Left colon (tissue), 2 donors: ENCODE measurements at places on chromosomes 2 and 18. TPM values are rescaled to one million over a fixed set of nuclear protein-coding genes. Genes with fewer than 3 reads are reported as not detected.

- no peak for DNase-seq
Observed at GRCh38 chr2:45406621-45407020, 204.4 kb downstream of the SRBD1 start.

- DNase-seq = no peak
Observed at GRCh38 chr2:215921895-215922294, 91.5 kb downstream of the MREG start.

DNA sequence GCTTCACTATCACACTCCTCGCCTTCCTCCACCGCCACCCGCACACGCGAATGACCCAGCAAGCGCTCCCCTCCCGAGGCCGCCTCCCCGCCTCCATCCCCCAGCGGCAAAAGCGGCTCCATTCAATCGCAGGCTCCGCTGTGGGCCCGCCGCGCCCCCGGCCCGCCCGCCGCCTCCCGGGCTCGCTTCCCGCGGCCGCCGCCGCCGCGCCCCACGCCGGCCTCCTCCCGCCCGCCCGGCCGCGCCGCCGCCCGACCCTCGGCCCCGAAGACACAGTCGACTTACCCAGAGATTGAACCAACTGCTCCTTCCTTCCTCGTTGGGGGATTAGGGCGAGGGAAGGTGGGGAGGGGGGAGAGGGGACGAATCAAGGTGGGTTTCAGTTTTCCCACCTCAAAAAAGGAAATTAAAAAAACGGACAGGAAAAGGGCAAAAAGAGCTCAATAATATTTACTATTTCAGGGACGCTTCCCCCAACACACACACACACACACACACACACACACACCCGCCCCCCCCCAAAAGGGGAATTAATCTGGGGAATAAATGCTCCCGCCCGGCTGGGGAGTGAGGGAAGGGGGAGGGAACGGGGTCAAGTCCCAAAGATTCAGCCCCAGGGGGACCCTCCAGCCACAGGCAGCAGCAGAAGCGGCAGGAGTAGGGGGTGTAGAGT is 743 bp downstream of the XPO1 start:
- DNase-seq = no peak

GRCh38 chr2:201208563-201209252 is 25.8 kb downstream of the CASP10 start:
- peak; percentile 28 for DNase-seq

GRCh38 chr18:3451989-3452749 is 2.2 kb downstream of the TGIF1 start:
- peak; percentile 85 for DNase-seq

GRCh38 chr2:127067620-127068350 is 39.2 kb downstream of the BIN1 start:
- DNase-seq = peak; percentile 80

DNA sequence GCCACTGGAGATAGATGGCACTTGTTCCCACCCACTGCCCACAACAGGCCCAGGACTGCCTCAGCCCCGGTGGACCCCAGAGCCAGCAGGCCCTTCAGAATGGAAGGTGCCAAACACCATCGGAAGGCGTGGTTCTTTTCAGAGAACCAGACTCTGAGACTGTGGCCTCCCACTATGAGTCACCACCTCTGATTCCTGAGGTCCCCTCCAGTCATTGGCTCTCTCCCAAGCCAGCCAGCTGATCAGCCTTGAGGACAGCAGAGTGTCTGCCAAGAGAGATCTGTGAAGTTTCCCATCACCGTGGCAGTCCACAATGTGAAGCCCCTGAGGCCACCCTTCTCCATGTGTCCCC is 10.4 kb upstream of the MAP3K2 start:
- peak; percentile 92 for DNase-seq

DNA sequence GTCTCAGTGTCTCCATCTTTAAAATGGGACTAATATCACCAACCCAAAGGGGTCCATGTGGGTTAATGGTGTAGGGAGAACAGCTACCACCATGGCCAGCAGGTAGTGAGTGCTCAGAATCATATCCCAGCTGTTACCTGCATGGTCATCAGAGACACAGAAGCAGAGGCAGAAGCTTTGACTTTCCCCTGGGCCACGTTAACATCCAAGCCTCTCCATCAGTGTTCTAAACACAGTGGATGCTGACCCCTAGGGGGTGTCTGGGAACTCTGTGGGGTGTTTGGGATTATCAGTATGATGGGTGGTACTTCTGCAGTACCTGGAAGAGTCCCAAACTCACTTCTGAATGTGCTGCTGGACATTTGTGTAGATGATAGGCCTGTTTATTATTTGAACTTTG is 93.6 kb downstream of the GYPC start:
- DNase-seq = no peak

DNA sequence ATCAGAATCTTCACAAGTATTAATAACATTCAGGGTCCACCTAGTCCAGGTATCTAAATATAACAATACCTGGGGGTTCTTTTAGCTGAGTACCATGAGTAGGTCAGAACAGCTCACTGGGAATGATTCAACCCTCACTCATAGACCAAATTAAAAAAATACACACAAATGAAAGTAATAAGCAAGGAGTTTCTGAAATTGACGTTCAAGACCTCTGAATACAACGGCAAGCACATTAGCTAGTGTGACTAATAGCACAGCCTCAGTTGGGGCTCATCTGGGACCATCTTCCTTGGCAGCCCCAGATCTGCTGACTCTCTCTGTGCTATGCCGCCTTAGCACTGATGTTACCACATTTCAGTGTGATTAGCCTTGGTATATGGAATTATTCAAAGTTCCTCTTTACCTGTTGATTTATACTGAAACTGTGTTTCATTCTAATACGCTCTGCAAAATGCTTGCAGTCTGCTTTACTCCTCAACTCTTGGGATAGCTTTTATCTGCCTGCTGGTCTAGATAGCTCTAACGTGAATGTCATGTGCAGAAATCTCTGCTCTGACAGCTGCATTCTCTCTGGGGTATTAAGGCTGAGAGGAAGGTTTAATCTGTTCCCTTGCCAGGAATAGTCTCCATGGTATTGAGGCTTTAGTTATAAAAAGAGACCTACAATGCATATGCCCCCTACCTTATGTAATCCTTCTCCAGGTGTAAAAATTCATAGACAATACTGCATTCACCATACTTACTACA is 153.3 kb downstream of the METTL4 start:
- DNase-seq = no peak

- no peak for DNase-seq
Observed at GRCh38 chr18:11902522-11903292, 5.4 kb downstream of the MPPE1 start.

GRCh38 chr2:120878970-120879369 is 143.3 kb downstream of the GLI2 start:
- DNase-seq = no peak

- DNase-seq = no peak
Observed at GRCh38 chr2:3741867-3742602, 38.7 kb downstream of the DCDC2C start.

GRCh38 chr2:64932371-64933216 is 56.6 kb upstream of the SLC1A4 start:
- no peak for DNase-seq

- DNase-seq = no peak
Observed at GRCh38 chr2:195456771-195457170, 200.3 kb upstream of the SLC39A10 start.

DNA sequence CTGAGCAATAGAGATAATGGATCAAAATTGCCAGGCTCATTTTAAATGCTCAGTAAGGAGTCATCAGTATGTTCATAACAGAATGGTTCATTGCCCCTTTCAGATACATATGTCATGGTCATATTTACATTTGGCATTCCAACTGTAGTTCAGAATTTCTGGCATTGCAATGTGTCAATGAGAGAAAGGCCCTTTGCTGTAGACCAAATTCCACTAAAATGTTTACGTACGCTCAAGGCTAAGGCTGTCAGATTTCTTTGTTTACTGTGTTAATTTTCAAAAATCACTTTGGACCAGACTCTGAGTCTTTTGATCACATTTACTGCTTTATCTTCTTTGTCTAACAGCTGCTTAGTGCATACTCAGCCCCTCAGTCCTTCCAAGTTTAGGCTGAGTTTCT is 213.5 kb downstream of the PIK3C3 start:
- no peak for DNase-seq

GRCh38 chr2:197972061-197972460 is 167.7 kb downstream of the PLCL1 start:
- no peak for DNase-seq

DNA sequence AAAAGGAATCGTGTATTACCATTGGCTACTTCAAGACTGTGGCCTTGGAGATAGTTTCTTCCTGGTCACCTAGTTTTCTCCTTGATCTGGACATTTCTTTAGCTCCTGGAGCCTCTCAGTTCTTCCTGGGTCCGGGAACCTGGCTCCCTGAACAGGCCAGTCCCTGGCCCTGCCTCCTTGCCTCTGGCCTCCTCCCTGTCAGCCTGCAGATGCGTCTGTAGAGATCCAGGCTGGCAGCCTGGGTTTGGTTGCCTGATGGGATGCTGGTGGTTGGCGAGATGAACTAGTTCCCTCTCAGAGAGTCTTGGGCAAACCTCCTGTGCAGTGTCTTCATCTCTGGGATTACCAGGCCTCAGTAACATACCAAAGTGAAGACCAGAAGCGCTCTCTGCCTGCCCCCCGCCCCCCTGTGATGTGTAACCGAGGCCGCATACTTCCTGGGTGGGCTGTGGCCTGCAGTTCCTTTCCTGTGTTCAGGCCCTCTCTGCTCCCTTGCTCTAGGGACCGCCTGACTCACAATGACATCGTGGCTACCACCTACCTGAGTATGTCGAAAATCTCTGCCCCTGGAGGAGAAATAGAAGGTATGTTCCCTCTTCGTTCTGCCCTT is 85.4 kb downstream of the DYSF start:
- no peak for DNase-seq

DNA sequence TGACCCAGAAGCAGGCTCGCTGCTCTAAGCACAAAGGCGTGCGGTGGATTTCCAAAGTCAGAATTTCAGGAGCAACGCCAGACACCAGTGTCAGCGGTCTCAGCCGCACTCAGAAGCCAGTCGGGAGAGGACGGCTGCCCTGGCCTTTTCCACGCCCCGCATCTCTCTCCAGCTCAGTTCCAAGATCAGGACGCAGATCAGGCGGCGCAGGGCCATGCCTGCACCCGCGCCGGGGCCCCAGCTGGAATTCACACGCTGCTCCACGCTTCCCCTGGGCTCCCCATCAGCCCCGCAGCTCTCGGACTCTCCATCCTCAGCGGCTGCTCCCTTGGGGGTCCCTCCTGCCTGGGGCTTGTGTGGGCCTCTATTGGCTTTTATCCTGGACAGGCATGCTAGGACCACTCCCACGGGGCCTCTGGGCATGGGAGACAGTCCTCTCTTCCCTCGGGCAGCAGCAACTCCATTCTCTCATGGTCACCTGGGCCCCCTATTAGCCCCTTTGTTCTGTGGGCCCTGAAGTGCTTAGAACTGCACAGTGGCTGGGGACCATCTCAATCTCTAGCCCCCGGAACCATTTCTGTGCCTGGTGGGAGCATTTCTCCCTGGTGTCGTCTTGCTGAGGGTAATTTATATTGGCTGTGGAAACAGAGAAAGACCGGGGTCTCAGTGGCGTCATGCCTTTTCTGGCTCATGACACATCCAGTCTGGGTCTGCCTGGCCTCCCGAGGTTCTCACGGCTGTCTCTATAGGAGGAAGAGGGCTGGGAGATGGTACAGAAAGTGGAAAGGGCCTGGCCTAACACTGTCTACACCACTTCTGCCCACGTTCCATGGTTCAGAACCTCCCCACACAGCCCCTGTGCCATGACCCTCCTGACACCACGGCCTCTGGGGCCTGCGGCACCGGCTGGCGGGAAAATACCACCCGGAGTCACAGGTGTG is 14.9 kb upstream of the TMEM18 start:
- no peak for DNase-seq

DNA sequence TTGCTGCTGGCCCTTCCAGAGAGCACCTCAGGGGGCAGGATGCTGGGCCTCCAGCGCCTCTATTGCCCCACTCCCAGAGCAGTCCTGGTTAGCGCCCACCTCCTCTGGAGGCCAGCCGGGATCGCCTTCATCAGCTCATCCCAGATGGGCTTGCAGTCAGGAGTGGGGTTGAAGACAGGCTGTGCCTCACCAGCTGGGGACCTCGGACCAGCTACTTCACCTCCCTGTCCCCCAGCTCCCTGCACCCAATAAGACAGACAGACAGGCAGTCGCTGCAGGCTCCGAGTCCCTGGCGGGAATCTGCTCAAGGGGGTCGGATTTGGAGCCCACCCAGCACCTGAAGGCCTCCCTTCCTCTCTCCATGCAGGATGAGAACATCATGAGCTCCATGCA is 18.9 kb upstream of the FAHD2A start:
- DNase-seq = no peak

DNA sequence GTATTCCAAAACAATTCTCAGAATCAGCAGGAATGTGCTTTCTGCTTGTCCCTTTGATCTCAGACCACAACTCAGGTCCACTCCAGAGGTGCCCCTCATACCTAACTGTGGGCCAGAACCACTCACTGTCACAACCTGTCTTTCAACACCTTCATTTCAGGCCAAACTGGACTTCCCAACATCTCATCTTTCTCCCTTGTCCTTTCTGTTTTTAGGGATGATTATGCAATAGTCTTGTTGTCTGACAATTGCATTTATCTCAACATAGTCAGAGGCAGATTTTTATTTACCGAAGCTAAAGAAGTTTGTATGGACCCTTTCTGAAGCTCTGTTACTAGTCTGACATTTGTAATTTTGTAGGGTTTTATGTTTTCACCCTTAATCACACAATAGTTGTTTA is 95.9 kb downstream of the EPHA4 start:
- no peak for DNase-seq

DNA sequence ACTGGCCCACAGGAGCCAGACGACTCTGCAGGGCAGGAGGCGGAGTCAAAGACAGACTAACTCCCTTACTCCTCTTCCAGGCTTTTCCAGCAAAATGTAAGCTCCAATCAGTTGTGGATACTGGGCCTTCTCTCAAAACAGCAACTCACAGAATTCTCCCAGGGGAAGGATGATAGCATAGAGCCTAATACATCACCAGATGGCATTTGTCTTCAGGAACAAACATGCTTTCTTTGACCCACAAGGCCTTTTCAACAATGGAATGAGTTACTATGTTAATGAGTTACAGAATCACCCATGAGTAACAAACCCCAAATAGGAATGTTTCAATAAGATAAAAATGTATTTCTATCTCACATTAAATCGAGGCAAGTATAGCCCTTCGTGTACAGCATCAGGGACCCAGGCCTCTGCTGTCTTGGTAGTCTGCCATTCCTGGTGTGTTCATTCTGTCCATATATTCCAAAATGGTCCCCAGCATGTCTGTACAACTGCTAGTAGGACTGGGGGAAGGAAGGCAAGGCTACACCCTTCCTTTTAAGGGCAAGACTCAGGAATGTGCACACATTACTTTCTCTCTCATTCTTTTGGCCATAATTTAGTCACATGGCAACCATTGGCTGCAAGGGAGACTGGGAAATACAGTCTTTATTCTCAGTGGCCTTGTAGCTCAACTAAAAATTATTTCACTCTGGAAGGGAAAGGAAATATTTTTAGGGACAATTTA is 76.4 kb downstream of the BOD1L2 start:
- no peak for DNase-seq

RBM43 gene
- total RNA-seq = 3.1 TPM

HES6 gene
- 54.8 TPM for total RNA-seq

POU3F3 gene
- total RNA-seq = 0.34 TPM

KCNIP3 gene
- total RNA-seq = 3.0 TPM

SCYGR4 gene
- not detected for total RNA-seq
